Mesenteric fat pad (tissue), 1 donor: ENCODE measurements at places on chromosomes 2 and 18.

GRCh38 chr2:142992840-142993239 lies 115.4 kb downstream of the KYNU start:
- DNase-seq, result no peak

GRCh38 chr2:59567151-59567550 lies 986.3 kb downstream of the BCL11A start:
- DNase-seq, result no peak

DNA sequence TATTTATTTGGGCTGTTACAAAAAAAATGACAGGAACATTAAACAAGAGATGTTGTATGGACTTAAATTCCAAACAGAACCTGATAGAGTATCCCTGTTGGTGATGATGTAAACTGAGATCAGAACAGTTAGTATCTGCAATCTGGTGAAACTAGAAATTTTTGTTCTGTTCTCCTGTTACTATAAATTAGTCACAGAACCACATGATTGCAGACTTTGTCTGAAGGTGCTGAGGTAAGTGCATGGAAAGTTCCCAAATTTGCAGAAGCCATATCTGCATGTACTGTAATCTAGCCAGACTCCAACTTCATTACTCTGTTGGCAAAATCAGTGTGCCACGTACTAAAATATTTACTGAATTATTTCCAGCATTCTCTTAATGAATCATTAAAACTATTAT lies 516.3 kb upstream of the FSIP2 start:
- DNase-seq, result no peak

GRCh38 chr2:48548840-48549239 lies 18.9 kb downstream of the STON1 start:
- DNase-seq, result no peak

DNA sequence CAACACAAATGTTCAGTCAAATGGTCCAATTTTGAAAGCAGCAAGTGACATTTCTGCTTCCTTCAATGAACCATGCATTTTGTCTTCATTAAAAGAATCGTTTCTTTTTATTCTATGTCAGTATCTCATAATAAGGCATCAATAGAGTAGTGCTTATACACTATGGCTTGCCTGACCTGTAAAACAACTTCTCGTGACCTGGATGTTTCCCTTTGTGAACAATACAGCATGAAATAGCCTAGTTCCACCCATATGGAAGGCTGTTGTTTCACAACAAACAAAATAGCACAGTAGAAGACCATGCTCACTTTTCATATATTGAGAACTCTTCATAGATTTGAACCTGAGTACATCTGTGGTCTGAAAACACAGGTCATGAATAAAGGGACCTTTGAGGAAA lies 104.3 kb upstream of the PIK3C3 start:
- DNase-seq, result no peak

DNA sequence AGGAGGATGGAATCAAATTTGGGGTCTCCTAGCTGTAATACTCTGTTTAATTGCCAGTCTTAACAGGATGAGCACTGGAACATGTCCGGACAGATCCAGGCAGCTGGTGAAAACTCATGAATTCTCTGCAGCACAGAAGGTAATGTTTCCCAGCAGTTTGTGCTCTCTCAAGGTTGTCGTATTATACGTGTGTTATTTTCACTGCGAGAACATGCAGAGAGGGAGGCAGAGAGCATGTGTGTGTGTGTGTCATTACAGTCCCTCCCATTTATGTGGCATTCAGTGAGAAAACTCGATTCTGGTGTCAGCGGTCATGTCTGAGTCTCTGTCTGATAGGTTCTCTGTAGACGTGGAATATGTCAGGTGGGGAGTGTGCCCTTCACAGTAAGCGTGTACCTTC lies 150.2 kb upstream of the POU3F3 start:
- DNase-seq, result no peak

GRCh38 chr2:119809339-119810048 lies 49.8 kb downstream of the PTPN4 start:
- DNase-seq, result no peak

DNA sequence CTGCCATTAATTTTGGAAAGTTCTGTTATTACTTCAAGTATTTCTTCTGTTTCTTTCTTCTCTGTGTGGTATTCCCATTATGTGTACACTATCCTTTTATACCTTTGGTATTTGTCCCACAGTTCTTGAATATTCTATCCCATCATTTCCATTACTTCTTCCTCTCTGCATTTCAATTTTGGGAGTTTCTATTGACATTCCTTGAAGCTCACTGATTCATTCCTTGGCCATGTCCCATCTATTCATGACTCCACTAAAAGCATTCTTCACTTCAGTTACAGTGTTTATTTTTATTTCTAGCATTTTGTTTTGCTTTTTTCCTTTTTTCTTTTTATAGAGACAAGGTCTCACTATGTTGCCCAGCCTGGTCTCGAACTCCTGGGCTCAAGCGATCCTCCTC lies 30.3 kb downstream of the PROC start:
- DNase-seq, result no peak

DNA sequence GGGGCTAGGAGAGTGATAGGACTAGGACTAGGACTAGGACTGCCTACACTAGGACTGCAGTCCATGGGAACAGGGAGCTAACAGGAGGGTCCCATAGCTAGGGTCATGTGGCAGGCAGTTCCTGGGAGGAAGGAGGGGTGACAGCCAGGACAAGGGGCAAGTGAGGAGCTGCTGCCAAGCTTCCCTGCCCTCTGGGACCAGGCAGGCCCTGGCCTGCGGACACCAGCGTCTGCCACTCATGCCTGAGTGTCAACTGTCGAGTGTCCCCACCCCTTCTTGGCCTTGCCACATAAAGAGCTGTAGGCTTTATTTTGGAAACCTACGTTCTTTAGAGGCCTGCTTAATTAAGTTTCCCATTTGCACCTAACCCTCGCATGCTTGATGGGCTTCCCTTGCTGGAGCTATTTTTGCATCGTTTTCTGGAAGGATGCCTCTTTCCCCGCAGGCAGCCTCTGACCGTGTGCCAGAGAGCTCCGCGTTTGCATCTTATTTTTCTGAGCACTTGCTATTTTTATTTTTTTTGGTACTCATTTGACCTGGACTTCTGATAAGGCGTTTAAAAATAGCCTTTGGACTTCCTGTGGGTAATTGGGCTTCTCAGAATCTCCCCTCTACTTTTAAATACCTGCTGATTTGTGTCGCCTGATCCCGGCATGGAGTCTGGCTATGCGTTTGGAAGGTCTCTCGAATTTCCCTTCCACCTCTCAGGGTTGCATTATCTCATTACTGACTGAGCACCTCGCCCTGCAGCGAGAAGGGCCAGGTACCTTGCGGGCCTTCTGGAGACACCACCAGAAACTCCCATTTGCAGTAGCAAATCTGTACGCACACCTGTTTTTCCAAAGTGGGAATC lies 66.4 kb downstream of the SH3RF3 start:
- DNase-seq, result peak; percentile 73

DNA sequence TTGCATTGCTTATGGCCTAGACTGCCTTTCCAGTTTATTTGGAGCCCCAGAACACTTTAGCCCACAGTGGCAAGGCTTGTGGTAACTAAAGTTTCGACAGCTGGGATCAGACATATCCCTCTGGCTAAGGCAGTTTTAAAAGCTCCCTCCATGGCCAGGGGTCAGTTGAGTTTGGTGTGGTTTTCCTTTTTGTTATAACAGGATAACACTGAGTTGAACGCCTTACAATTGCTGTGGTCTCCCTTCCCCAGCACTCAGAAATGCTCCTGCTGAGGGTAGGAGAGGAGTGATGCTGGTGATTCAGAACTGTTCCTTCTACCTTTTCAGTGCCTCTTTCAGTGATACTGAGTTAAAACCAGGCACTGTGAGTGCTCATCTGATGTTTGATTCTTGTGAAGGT lies 182.6 kb downstream of the GULP1 start:
- DNase-seq, result no peak

DNA sequence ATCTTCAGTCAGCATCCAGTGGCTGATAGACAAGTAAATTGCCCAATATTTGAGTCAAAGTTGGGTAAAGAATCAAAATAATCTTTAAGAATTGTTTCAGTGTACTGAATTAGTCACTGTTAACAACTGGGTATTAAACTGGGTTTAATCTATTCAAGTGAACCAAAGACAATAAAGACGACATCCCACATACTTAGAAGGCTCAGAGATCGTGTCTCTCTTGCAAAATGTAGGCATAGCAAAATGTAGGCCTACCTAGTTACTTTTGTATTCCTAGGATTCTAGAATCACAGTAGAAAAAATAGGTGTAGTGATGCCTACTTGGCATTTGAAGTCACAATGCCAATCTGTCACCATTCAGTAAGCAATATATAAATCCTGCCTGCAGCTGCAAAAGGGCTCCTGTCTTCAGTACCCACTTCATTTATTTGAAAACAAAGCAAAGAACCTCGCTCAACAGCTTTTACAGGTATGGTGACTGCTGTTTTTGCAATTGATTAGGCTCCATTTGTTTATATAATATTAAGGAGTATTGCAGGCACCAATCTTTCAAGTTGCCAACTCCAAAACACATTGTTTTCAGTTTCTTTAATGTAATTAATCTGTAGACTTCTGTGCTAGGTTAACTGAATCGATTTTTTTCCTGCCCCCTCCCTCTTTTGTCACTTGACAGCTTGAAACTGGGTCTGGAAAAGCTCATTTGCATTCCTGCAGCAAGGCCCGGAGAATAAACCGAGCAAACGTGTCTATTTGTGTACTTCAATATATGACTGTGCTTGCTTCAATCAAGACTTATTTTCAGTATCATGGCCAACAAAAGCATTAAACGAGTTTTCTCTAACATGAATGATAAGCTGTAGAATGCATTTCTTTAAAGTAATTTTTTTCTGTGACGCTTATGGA lies 1074.9 kb downstream of the TDRD15 start:
- no peak for DNase-seq
